ENCODE measurements at places on chromosomes 12 and 14. TPM values are rescaled to one million over a fixed set of nuclear protein-coding genes. Genes with fewer than 3 reads are reported as not detected.

Gene ETFBKMT
- 0.63 TPM for total RNA-seq

DNA sequence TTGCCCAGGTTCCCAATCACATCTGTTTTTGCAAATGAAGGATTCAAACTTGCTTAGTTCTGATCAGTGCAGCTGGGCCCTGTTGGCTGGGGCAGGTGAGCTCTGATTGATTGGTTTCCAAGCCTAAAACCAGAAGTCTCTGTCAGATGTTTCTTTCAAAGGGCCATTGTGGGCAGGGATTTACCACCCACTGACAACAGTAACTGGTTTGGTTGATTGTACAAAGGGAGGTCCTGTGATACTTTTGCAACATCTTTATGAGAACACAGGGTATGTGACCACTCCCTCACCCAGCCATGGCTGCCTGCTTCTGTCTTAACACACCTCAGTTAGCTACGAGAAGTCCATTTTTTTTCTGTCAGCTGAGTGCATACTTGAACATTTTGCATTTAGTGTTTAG is 184.1 kb downstream of the FLRT2 start:
- no peak for DNase-seq

DNA sequence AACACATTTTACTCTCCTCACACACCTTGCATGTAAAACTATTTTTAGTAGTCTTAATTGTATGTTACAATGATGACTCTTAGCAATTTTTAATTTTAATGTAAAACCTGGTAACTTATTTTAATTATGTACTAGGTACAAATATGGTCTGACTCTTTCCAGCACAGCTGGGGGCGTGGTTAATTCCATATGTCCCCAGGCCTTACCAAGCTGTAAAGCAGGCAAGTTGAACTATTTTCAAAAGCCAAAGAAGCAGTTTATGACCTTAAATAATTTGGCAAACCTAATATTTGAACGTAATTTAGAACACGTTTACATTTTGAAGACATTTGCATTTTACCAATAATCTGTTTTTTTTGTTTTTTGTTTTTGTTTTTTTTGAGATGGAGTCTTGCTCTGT is 9.3 kb upstream of the ACOT6 start:
- no peak for DNase-seq

DNA sequence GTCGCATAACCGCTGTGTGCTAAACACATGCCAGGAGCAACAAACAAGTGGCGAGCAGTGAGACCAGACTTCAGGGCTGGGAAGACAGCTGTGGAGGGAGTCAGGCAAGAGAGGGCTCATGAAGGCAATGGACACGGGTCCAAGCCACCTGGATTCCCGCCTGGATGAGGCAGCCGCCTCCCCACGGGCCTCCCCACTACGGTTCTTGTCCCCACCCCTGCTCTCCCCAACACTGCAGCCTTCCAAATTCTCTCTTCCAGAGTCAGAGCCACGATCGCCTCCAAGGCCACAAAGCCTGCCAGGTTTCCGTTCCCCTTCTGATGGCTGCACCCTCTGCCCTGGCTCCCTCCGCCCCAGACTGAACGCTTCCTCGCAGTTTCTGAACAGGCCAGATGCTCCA is 36.1 kb upstream of the PIWIL1 start:
- DNase-seq, result no peak

Gene HOXC9
- total RNA-seq, result 9.9 TPM

All from epithelial cell of proximal tubule (primary cell).